ENCODE measurements at places on chromosomes 5 and 9.

DNA sequence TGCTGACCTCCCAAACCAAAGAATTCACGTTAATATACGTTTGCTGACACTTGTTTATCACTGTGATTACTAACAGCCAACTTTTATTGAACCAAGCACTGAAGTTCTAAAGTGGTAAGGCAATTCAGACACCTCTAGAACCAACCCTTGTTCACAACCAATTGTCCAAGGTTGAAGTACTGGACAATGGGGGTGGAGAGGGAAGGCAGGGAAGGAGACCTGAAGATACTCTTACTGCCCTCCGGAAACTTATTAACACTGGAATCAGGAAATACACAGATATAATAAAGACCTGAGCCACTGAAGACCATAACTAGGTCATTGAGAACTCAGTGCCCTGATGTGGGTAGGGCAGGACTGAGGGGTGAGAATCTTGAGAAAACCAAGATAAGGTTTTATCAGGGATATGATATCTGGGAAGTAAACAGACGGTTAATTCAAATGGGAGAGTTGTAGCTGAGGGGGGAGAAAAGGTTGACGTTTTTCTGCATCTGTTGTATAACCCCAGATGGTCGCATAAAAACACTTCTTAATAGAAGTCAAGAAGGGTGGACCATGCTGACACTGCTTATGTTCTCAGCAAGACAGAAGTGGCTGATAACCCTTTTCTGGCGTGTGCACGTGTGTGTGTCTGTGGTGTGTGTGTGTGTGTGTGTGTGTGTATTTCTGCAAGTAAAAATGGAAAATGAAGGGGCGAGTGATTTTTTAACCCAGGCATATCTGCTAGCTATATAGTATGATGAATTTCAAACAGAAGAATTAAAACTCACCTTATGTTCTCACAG, 125.9 kb downstream of the LHFPL2 start:
- DNase-seq: no peak

DNA sequence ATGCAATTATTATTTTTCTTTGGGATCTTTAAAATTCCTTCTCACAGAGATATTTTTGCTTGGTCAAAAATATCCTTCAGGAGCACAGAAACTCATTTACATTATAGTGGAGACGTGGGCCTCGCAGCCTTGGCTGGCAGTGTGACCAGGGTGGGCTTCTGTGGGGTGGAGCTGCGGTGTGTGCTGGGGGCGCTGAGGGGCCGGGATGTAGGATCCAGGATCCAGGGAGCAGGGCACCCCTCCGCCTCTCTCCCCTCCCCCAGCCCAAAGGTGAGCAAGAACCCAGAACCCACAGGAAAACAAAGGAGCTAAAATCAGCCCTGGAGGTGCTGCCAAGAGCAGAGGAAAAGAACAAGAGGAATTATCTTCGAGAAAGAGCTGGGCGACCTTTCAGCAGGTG, 79.1 kb upstream of the OLFM1 start:
- DNase-seq: no peak

GRCh38 chr5:149489605-149490037, 61.6 kb downstream of the CSNK1A1 start:
- DNase-seq: no peak

GRCh38 chr5:124801551-124801950, 55.1 kb upstream of the ZNF608 start:
- DNase-seq: no peak

- no peak for DNase-seq
Observed at GRCh38 chr5:128174951-128175350, 91.4 kb downstream of the SLC12A2 start.

DNA sequence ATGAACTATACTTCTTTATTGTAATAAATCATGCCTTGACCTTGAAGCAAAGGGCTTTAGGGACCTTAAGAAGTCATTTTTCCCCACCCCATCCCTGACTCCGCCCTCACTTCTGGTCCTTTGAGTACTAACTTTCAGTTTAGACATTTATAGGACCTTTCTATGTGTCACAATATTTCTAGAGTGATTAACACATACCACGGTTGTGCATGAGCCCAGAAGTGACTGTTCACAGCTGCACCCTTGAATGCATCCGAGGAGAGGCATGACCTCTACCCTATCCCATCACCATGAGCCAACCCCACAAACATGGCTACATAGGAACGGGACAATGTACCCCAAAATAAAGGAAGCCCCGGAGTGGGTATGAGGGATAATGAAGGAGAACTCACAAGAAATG, 160.3 kb downstream of the HSD17B3 start:
- DNase-seq: no peak

DNA sequence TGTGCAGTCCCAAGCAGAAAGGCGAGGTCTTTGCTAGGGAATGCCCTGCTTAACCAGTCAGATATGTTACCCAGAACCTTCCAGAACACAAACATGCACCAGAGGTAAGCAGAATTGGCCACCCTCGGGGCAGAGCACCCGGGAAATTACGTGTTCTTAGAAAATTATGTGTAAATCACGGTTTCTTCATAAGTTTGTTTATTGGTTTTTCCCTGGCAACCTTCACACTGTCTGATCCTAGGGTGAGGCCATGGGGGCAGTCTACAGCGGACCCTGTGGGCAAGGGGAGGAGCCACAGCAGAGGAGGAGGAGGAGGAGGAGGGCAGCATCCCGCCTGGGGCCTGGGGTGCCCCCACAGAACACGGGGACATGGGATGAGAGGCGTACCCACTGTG, 31.4 kb downstream of the RXRA start:
- DNase-seq: no peak

DNA sequence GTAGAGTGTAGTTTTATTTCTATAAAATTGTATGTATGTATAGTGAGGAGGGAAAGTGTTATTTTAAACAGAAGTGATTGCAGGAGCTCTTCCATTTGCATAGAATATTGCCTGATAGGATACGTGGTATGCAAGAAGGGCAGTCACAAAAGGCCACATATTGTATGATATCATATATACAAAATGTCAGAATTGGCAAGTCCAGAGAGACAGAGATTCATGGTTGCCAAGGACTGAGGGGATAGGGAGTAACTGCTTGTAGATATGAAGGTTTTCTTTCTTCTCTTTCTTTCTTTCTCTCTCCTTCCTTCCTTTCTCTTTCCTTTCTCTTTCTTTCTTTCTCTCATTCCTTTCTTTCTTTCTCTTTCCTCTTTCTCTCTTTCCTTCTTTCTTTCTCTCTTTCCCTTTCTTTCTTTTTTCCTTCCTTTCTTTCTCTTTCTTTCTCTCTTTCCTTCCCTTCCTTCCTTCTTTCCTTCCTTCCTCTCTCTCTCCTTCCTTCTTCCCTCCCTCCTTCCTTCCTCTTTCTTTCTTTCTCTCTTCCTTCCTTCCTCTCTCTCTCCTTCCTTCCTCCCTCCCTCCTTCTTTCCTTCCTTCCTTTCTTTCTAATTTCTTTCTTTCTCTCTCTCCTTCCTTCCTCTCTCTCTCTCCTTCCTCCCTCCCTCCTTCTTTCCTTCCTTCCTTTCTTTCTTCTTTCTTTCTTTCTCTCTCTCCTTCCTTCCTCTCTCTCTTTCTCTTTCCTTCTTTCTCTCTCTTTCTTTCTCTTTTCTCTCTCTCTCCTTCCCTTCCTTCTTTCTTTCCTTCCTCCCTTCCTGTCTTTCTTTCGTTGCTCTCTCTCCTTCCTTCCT, 24.5 kb upstream of the WDR38 start:
- DNase-seq: no peak

DNA sequence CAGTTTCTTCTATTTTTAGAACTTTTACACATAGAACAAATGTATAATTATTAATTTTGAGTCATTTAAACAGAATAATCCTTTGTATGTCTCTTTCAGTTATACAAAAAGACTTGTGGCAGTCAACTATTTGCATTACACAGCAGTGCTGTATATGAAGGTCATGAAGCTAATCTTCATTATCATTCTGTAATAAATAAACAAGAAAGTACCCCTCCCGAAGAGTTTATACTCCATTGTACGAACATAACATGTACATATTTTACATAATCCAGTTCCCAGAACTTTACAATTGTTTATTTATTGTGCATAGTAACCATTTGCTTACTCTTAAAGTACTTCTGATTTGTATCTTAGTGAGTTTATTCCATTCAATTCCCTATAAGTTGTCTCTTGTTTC, 267.9 kb downstream of the FBXL17 start:
- no peak for DNase-seq

- no peak for DNase-seq
Observed at GRCh38 chr5:14699807-14700400, 35.4 kb downstream of the OTULIN start.

DNA sequence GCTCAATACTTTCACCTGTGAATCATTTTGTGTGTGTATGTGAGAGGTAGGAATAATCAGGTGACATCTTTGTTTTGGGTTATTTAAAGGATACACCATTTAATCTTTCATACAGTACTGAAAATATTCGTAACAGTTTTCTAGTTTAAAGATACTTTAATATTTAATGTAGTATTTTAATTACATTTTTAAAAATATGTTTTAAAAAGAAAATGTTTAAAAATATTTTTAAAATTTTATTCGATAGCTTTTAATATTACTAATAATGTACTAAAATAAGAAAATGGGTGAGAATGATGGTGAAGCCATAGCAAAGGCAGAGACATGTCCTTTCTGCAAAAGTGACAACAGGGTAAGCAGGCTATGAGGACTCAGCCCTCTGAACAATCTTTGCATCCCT, 56.3 kb upstream of the MEF2C start:
- no peak for DNase-seq

GRCh38 chr9:133199648-133200321, 9.3 kb downstream of the OBP2B start:
- no peak for DNase-seq

DNA sequence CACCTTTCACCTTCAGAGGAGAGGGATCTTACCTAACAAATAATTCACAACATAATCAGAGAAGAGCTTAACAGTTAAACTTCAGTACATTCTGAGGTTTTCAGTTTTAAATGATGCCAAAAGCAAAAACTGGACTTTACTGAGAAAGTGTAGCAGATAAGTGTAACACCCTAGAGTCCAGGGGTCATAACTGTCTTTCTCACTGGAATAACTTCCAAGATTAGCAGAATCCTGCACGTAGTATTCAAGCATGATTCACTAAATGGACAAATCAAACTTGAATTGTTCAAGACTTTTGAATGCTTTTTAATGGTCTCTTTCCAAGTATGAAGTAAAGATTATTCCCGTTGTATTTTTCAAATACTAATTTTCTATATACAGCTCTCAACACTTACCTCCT, 180.1 kb upstream of the NREP start:
- DNase-seq: no peak

DNA sequence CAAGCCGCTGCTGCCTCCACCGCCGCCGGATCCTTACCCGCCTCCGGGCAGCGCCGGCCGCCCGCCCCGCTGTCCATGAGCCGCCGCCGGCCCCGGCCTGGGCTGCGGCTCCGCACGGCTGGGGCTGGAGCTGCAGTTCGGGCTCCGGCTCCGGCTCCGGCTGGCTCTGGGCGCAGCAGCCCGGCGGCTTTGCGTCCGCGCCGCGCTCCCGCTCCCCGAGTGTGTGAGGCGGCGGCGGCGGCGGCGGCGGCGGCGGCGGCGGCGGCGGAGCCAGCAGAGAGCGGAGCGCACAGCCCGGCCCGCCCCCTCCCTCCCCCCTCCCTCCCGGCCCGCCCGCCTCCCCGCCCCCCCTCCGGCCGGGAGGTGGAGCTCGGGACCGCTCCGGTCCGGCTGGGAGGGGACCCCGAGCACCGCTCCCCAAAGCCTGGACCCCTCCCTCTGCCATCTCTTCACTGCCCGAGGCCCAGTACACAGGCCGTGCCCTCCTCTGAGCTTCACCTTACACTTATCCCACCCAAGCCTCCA, at the start of gene PCDH1:
PCDH1 (minus strand) TSS at position 225 of the 525 bp plus-strand sequence; CDS start at position 77, 148 bp downstream.
- DNase-seq: no peak

DNA sequence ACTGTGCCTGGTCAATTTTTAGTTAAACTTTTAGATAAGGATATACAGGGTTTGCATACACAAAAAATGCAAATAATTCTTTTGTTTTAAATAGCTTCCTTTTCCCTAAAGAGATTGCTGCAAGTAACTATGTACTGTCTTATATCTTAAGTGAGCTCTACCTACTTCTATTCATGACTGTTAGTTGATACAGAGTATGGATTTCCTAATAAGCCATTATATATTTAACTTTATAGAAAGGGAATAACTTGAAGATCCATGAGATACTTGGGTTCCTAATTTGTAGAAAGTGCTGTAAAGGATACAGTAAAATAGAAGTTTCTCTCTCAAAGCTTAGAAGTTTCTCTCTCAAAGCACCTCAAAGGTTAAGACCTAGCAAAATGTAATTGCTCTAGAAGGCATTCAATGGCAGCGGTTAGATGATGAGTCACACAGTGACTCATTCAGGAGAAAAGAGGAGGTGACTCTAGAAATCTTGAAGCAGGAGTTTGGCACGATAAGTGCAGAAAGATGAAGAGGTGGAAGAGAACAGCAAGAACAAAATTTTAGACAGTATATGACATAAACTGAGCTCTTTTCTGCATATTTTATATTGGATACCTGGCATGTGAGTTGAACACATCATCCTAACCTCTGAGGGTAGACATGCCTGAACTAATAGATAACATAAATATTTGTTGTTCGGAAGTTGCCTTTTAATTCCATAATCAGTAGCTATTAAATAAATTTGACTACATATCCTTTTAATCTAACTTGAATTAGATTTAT, 5.5 kb upstream of the DNAJC21 start:
- no peak for DNase-seq

DNA sequence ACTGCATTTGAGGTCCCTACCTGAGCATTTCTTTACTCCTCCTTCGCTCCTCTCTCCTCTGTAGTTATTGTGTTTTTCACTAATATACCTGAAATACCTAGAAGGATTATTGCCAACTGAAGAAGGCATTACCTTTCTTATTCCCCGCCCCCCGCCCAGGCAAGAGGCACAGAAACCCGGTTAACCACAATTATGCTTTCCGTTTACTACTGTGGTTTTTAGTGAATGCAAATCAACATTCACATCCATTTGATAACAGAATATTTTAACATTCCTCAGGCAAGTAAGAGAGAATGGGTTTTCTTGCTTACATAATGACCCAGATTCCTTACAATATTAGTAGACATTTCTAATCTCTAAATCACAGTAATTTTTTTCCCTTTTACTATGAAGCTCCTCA, 136.9 kb downstream of the PCSK5 start:
- no peak for DNase-seq

DNA sequence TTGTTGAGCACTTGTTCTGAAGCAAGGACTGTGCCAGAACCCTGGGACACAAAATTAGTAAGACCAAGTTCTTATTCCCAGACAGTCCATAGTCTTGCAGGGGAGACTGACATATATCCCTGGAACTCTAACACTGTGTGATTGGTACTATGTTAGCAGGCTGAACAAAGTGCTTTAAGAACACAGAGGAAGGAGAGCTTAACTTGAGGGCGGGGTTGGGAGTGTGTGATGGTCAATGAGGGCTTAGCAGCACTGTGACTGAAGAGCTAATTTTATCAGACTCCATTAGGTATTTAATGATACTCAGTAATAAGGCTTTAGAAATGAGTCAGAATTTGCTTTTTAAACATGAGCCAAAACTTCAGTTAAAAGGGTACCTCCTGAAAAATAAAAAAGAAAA, 14.9 kb upstream of the SPATA24 start:
- DNase-seq: no peak

- no peak for DNase-seq
Observed at GRCh38 chr5:174363934-174364333, 318.4 kb downstream of the NSG2 start.
